Renal cortex interstitium (tissue), 15 donors: ENCODE measurements at places on chromosomes 5 and 9. TPM values are rescaled to one million over a fixed set of nuclear protein-coding genes. Genes with fewer than 3 reads are reported as not detected.

DNA sequence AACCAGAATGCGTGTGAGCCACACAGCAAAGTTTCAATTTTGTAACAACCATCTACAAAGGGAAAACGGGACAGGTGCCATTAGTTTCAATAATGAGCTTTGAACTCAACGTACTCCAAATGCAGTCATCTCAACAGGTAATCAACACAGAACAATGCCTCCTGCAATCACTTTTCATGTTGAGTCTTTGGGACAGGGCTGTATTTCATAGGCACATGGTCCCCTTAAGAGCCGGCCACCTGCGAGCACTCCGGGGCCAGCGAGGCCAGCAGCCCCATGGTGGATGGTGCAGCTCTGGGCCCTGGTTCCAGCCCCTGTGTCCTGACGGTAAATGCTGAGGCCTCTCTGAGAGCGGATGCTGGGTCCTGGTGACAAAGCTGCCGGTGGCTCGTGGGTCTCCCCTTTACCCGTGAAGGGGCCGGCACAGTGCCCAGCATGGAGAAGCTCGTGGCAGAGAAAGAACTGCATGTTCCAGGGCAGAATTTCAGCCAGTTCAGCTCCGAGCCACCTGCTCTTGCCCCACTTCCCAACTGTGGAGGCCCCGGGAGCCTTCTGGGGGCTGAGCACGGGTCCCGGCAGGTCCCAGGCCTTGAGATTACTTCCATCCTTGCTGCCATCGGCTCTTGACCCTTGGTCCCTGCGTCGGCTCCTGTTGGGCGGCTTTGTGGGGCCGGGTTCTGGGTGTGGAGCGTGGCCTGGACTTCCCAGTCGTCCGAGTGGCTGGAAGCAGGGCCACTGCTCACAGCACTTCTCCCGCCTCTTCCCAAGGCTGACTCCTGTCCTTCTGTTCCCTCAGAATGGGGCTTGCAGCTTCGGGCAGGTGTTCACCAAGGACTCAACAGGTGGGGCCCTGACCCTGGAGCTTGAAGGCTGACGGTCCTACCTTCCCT is 26.1 kb upstream of the RNU6ATAC start:
- no peak for DNase-seq

GRCh38 chr5:180138976-180139730 is 67.6 kb upstream of the RNF130 start:
- DNase-seq, result no peak

GRCh38 chr9:129987047-129987446 is 55.9 kb downstream of the FNBP1 start:
- DNase-seq, result no peak

DNA sequence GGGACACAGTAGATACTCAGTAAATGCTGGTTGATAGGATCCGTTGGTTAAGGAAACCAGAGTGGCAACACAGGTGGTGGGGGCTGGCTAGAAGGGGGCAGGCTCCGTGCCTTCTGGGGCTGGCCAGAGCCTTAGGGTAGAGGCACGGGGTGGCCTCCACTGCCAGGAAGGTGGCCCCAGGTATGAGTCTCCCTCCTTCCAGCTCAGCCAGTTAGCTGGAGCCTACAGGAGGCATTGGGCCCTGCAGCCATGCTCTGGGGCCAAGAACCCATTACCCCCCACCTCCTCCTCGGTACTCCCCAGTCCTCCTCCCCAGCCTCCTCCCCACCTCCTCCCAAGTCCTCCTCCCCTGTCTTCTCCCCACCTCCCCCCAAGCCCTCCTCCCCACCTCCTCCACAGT is 27.7 kb downstream of the CXXC5 start:
- no peak for DNase-seq

DNA sequence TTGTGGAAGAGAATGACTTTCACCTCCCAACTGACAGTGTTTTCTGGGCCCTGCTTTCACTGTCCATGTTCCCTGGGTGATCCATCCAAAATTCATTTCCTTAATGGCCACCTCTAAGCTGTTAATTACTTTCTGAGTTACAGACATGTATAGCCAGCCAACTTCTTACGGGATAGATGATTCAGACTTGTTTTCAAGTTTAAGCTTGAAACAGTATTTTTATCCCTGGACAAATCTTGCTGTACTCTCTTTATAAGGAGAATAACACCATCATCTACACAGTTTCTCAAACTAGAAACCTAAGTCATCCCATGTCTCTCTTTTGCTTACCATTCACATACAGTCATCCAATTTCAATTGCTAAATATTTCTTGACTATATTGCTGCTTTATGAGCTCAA is 6.9 kb downstream of the FAM174A start:
- no peak for DNase-seq

DNA sequence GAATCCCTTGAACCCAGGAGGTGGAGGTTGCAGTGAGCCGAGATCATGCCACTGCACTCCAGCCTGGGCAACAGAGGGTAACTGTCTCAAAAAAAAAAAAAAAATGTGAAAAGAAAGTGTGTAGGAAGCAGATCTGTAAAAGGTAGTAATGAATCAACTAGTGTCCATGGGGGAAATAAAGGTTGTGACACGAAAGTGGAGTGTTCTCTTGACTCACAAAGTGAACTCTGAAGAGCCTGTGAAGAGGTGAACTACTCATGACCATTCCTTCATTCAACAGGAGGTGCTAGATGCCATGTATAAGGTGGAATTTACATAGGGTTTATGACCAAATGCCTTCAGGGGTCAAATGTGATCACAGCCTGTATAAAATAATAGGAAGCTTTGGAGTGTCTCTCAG is 12.8 kb downstream of the IQGAP2 start:
- no peak for DNase-seq

- no peak for DNase-seq
Measured at GRCh38 chr5:181054138-181054537, 14.1 kb downstream of the BTNL9 start.

DNA sequence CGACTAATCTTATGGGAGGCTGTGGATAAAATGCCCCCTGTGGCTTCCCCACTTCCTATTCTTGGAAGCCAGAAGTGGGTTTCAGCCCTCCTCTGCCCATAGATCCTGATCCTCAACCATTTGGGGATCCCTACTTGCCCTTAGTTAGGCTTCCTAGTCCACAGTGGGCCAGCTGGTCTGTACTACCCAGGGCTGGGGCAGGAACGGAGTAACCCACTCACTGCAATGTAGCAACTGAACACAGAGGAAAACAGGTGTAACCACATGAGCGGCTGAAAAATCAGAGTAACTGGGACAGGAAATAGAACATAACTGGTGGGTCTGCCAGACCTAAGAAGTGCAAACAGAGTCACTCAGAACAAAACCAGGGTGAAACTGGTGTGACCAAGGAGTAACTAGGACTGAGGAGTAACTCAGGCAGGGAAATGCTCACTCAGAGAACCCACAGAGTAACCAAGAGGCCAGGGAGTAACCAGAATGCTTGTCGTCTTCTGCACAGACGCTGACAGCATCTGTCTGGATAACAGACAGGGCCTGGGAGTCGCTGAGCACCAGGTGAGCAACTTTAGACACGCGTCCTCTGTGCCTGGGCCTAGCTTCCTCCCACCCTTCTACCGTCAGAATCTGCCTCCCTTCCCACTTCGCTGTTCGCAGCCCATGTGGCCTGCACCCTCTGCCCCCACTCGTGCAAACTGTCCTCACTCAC is 1.0 kb downstream of the AQP3 start:
- DNase-seq, result no peak

- no peak for DNase-seq
Measured at GRCh38 chr5:14908172-14908571, 36.6 kb upstream of the ANKH start.

DNA sequence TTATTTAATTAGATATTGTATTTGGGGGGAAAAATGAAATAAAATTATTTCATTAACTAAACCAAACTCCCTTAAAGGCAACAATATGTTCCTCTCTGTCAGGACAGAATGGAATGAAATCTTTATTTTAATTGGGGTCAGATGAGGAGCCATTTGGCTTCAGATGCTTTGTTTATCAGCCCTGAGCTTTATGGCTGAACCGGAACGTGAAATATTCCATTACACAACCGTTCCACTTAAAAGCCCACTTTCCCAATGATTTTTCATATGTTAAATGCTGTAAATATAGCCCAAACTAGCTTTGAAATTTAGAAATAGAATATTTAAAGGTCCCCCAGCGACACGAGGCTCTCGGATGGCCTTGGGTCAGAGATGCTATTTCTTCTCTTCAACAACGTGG is 149.5 kb downstream of the CRB2 start:
- DNase-seq, result no peak

DNA sequence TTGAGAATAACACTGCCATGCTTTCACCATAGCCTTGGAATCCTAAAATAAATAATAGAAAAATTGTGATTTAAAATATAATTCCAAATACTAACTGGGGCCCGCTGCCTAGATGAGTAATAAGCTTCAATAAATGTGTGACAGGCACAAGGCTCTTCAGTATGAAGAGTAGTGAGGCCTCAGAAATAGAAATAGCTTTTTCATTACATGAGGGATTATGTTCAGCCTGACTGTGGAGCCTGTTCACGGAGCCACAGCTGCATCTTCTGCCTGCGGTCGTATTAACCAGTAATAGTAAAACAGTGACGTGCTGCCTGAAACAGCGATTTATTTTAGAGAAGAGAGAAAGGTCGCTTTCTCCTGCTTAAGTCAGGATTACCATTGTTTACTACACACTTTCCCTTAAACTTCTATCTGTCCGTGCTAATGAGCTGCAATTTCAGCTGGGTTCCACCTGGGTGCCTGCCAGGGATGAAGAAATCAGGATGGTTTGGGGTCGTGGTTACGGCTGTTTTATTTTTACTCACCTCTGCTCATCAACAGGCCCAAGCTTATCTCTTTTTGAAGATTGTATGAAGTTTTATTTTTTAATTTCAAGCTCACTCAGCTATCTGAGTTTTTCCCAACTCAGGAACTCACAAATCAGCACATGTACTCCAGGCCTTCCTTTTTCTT is 284.9 kb upstream of the WWC1 start:
- no peak for DNase-seq

- DNase-seq, result no peak
Measured at GRCh38 chr9:79166005-79166404, 405.8 kb upstream of the TLE4 start.

- no peak for DNase-seq
Measured at GRCh38 chr5:139882961-139883539, 87.4 kb downstream of the PSD2 start.

- no peak for DNase-seq
Measured at GRCh38 chr5:106880656-106881055, 790.1 kb downstream of the EFNA5 start.

DNA sequence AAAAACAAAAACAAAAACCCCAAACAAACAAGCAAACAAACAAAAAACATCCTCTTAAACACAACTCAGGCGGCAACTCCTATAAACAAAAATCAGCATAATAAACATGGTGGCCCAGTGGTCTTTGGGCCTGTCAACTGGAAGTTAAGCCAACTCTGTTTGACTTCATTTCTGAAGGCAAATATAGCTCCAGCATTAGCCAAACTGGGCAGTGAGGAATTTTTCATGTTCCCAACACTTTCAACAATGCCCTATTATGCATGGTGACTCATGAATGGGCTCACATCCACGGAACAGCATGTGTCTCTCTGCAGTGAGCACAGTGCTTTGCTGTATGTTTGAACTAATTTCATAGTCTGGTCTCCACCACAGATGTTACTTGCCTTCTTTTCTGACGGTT is 143.9 kb upstream of the STC2 start:
- DNase-seq, result no peak

DNA sequence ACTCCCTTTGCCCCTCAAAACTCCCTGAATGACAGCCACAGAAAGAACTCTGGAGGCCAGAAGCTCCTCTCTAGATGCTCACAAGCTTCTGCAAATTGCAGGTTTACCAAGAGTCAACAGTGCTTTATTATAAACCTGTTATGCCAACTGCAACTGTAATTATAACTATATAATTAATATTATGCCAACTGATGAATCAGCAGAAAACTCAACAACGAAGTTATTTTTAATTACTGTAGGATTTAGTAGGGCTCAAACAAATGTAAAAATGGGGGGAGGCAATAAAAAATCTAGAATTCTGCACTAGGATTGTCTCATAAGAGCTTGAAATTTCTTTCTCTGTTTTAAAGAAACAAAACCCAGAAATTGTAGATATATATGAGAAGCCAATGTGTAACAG is 37.0 kb upstream of the OR2K2 start:
- DNase-seq, result no peak

- DNase-seq, result no peak
Measured at GRCh38 chr5:131381777-131382176, 117.9 kb downstream of the CDC42SE2 start.

DNA sequence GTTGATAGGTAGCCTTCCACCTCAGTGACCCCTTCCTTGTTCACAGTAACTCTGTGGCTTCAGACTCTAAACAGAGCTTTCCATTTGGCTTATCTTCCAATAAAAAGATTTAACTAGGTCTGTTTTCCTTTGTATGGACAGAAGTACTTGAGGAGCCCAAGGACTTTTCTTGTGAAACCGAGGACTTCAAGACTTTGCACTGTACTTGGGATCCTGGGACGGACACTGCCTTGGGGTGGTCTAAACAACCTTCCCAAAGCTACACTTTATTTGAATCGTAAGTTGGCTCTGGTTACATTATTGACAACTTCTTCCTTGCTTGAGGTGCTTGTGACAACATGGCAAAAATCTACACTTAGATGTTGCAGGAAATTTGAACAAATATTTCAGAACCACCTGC is 39.4 kb downstream of the OSMR start:
- no peak for DNase-seq

- no peak for DNase-seq
Measured at GRCh38 chr9:16386007-16386826, 484.3 kb downstream of the BNC2 start.

GRCh38 chr5:956941-957747 is 51.5 kb upstream of the NKD2 start:
- no peak for DNase-seq

DNA sequence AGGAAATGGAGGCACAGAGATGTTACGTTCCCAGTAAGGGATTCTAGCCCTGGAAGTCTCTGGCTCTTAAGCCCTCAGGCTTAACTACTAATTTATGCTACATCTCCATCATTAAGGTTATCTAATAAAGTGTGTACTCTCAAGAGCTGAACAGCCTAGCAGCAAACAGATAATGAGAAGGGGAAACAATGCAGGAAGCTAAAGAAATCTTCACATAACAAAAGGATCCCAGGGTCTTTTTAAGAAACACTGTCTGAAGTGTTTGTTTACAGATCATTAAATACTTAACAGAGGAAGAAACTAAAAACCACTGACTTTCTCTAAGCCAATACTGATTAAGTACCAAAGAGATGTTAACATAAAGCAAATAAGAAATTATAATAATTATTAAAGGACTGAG is 129.0 kb downstream of the PAPPA start:
- no peak for DNase-seq

Gene NEUROG1
- not detected for polyA plus RNA-seq

Gene MEGF10
- polyA plus RNA-seq, result 0.83 TPM

Gene ABO
- 17.7 TPM for polyA plus RNA-seq

Gene C9orf153
- 0.22 TPM for polyA plus RNA-seq

Gene PPP3R2
- not detected for polyA plus RNA-seq

Gene SLC22A4
- polyA plus RNA-seq, result 7.4 TPM

Gene DENND4C
- polyA plus RNA-seq, result 42.3 TPM

Gene GRIN1
- 0.34 TPM for polyA plus RNA-seq

Gene BTNL8
- 0.89 TPM for polyA plus RNA-seq

Gene CFAP157
- 5.2 TPM for polyA plus RNA-seq

Gene TMEM215
- 0.14 TPM for polyA plus RNA-seq

Gene DDX4
- polyA plus RNA-seq, result not detected

Gene ASPN
- polyA plus RNA-seq, result 14.1 TPM

Gene SPINK13
- polyA plus RNA-seq, result 0.30 TPM
